ENCODE measurements at places on chromosomes 13 and 19.

DNA sequence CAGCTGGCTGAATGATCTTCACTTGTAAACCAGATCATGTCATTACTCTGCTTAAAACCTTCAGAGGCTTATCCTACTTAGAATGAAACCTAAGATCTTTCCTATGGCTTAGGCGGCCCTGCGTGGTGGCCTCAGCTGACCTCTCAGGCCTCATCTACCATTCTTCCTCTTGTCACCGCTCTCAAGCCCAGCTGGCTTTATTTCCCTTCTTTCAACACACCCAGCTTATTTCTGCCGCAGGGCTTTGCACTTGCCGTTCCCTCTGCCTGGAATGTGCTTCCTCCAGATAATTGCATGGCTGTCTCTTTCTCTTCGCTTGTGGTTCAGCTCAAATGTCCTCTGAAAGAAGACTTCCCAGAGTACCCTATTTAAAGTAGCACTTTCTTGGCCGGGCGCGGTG is 3.6 kb upstream of the ASF1B start:
- DNase-seq, result no peak

- DNase-seq, result no peak
Measured at GRCh38 chr19:38139122-38139521, 84.9 kb downstream of the DPF1 start.

- DNase-seq, result no peak
Measured at GRCh38 chr13:72565893-72566292, 161.5 kb downstream of the MZT1 start.

DNA sequence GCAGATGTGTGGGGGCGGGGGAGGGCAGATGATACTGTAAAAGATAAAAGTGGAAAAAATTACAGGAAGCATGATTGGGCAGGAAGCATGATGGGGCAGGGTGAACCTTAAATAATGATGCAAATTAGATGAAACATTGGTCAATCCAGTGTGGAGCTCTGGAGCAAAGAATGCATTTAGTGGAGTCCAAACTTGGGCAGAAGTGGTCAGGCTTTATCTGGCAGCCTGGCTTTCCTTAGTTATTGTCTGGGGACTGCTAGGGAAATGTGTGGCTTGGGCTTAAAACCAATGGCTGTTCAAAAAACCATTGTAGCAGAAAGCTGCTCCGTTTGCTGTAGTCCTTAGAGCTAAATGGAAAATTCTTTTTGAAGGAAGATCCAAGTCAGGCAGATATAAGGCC is 1077.3 kb upstream of the MIR17HG start:
- no peak for DNase-seq

DNA sequence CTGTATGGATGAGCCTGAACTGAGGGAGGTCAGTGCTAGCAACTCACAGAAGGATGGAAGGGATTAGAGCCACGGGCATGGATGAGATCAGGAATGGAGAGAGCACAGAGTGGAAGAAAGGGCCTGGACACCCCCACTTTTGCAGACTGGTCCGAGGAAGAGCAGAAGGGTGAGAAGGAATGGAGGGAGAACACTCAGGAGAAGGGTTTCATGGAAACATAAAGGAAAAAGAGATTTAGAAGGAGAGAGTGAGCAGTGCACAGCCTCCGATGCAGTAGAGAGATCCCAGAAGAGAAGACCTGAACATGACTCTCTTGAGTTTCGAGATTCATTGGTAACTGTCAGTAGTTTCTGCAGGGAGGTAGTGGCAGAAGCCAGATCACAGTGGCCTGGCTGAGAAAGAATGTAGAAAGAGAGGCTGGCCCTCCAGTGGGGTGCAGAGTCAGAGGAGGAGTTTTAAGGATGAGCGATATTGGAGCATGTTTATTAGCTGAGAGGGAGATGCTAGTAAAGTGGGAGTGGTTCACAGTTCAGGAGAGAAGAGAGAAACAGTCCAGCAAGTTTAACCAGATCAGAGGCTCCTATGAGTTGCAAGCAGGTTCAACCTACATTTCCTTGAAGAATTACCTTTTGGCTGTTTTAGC is 108.9 kb downstream of the ZAR1L start:
- DNase-seq, result no peak

- no peak for DNase-seq
Measured at GRCh38 chr13:20547479-20547908, 19.5 kb upstream of the IFT88 start.

DNA sequence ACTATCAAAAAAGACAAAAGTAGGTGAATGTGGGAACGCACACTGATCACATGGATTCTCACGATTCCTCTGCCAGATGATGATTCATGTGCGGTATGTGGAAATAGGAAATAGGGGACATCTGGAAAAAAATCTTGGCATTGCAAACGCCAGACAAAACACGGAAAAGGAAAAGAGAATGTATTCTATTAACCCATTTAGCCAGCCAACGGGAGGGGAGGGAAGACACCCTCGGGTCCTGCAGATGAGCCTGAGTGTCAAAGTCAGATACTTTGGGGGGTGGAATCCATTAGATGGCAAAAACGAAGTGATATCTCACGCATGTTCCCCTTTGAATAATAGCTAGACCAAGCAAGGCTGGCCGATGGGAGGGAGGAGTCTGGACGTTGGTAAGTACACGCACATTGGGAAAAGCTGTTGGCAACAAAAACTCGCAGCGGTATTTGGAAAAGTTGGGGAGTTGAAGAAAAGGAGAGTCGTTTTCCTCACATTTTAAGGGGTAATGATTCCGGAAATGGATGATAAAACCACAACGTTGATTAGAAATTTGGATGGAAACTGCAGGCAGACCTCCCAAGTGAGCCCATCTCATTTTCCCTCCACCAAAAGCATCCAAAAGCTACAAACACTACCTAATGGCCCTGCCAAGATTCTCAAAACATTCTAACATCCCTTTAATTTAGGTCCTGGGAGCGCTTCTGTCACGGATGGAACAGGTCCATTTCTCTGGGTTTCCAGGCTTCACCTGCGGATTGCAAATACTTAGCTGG is 73.6 kb downstream of the COL4A1 start:
- no peak for DNase-seq

GRCh38 chr13:97028441-97029299 is 34.4 kb upstream of the OXGR1 start:
- DNase-seq, result no peak

GRCh38 chr19:40321076-40321475 is 27.1 kb downstream of the C19orf47 start:
- DNase-seq, result no peak

DNA sequence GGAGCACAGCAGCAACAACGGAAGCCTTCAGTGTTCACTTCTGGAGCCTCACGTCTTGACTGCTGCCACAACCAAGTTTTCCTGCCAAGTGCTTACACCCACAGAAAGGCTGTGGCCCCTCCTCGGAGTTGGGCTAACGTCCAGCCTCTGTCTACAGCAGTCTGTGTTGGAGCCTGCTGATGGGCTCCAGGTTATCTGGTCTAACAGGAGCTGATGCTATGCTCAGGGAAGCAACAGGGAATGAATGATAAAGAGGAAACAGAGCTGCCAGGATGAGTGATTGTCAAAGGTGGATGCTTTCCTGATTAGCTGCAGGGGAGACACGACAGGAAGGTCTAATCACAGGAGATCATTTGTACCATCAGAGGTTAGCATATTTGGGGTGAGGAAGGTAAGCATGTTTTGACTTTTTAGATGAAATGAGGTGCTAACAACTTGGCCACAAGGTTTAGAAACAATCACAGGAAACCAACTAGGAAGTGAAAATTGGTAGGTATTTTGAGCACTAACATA is 53.8 kb upstream of the RCBTB2 start:
- DNase-seq, result no peak
